ENCODE measurements at places on chromosomes 4 and X.

DNA sequence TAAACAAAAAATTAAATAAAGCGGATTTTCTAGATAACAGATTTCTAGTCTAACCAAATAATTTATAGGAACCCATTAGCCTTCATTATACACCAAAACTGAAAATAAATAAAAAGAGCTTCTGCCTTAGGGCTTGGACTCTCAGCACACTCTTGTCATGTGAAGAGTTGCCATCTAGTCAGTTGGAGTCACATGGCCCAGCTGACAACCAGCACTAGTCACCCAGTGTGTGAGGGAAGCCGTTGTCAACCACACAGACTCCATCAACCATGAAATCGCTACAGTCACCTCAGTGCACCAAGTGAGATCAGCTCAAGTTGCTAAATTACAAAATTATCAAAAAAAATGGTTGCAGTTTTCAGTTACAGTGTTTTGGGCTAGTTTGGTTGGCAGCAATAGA lies 470.0 kb downstream of the GASK1B start:
- DNase-seq, result no peak

GRCh38 chrX:152932144-152932543 lies 34.3 kb downstream of the ZNF185 start:
- no peak for DNase-seq

DNA sequence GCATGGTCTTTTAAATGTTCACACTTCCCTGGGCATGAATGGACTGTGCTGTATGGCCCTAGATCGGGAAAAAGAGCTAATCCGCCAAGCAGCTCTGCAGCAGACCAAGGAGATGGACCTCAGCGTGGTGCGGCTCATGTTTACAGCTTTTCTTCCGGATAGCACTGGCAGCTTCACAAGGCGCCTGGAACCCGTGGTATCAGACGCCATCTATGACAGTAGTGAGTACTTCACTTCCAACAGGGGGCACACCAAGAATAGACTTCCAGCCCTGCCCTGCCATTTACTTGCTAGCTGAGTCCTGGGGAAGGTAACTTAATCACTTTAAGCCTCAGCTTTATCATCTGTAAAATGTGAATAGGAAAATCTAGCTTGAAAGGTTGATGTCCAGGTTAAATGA lies 77.7 kb downstream of the NFKB1 start:
- DNase-seq, result no peak

GRCh38 chr4:48195374-48195773 lies 61.3 kb upstream of the TXK start:
- no peak for DNase-seq

DNA sequence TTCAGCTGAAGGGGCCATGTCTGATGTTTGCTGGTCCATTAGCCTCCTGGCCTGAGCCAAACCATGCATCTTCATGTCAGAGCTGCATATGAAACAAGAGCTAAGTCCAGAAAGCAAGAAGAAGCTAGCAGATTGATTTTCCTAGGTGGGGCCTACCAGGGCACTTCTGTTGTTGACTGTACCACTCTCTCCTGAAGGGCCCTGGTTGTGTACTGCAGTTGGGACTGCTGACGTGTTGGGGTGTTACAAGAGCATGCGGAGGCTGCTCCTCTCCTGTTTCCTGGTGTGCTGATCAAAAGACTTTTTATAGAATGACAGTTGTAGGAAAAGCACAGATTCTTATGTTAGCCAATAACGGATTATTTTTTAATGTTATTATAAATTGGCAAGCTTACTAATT lies 145.1 kb downstream of the TBL1X start:
- DNase-seq, result no peak

DNA sequence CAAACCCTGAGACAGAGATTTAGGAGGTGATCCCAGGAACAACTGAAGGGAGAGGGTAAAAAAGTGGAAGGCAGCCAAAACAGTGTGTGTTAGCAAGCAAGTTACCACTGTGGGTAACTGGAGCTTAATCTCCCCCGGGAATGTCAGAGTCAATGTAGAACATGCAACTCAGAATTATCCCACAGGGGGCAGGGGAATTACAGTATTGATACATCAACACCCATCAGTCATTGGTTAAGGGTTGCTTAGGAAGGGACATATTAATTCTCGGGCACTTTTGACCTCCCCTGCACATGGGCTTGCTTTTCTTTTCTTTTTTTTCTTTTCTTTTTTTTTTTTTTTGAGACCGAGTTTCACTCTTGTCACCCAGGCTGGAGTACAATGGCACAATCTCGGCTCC lies 29.3 kb downstream of the CXorf58 start:
- DNase-seq, result no peak

DNA sequence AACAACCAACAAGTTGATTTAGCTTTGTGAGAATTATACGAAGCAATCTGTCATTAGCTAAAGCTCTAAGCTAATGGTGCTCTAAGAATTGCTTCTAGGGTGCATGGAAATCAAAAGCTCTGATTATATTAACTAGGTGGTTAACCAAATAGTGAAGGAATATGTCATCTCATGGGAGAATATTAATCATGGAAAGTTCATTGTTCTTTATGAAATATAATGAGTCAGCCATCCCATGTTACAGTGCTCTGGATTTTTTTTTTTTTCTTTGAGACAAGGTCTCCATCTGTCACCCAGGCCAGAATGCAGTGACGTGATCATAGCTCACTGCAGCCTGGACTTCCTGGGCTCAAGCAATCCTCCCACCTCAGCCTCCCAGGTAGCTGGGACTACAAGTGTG lies 10.5 kb downstream of the DCAF8L2 start:
- no peak for DNase-seq

GRCh38 chr4:89868999-89869589 lies 25.6 kb upstream of the MMRN1 start:
- DNase-seq, result no peak

DNA sequence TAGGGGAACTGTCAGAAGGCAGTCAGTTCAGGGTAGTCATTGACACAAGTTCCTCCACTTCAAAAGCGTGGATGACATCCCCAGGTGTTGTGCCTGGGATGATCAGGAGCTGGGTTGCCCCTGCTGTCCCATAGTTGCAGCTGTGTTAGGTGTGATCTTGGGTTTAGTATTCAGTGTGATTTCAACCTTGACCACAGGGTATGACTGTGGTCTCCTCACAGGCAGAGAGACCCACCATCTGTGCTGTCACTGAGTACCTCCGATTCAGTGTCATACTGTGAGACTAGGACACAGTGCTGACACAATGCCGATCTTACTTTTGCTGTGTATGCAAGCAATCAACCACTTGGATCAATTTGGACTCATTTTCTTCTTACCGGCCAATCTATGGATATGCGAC lies 25.2 kb downstream of the FOXR2 start:
- DNase-seq, result no peak

DNA sequence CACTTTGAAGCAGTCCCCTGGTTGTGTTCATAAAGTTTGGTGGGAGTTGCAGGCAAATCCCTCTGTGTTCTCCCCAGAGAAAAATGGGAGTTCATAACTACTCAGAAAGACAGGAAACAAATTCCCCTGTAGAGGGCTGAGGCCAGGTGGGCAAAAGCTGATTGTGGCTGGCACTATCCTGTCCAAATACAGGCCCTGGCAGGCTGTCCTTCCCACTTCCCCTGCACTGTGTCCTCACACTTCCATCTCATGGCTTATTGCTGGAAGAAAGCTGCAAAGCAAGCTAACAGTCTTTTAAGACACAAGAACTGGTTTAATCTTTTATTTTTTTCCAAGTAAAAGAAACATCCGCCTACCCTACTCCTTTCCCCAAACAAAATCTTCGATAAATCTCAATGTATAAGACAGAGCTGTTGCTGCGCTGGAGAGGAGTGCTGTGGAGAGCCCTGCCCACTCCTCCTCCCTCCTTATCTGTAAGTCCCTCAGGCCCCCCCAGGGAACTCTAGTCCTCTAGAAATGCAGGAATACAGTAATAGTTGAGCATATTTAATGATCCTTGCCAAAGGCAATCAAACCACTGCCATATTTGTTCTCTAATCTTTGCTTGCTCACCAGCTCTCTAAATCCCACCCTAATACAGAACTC lies 14.0 kb downstream of the TAPT1 start:
- no peak for DNase-seq

DNA sequence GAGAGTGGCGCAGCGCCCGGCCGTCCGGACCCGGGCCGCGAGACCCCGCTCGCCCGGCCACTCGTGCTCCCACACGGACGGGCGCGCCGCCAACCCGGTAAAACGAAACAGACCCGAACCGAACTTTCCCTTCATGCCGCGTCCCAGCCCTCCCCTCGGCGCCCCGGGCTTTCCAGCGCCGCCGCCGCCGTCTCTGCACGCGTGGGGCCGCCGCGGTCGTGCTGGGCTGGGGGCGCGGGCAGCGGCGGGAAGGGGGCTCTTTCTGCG lies 222 bp downstream of the SMAD1 start:
- no peak for DNase-seq

GRCh38 chr4:108335081-108335480 lies 166.3 kb upstream of the LEF1 start:
- no peak for DNase-seq

- no peak for DNase-seq
Observed at GRCh38 chr4:23717528-23718248, 172.2 kb downstream of the PPARGC1A start.

- no peak for DNase-seq
Observed at GRCh38 chr4:76280488-76281441, 25.8 kb upstream of the STBD1 start.

- no peak for DNase-seq
Observed at GRCh38 chrX:371907-372306, 14.8 kb downstream of the PPP2R3B start.

GRCh38 chr4:85919200-85919887 lies 440.5 kb downstream of the MAPK10 start:
- DNase-seq, result no peak

- DNase-seq, result no peak
Observed at GRCh38 chr4:110550260-110550659, 72.6 kb downstream of the PITX2 start.

DNA sequence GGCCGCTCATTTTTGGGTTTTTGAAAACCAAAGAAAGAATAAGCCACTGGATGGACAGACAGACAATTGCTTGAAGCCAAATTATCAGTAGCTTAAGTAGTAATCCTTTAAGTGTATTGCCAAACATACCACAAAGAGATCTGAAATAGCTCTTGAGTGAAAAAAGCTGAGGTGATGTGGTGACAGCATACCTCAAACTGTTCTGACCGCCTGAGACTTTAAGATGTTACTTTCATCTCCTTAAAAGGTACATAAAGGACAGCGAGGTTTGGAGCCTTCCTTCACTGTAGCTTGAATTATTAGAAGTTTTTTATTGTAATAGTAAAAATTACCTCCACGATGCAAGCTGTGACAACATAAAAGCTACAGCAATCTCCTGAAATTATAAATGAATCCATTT lies 271.5 kb upstream of the FAM241A start:
- no peak for DNase-seq

GRCh38 chrX:119343856-119344255 lies 55.3 kb upstream of the SLC25A43 start:
- no peak for DNase-seq

GRCh38 chrX:46040001-46040400 lies 505.2 kb downstream of the ZNF674 start:
- DNase-seq, result no peak

GRCh38 chr4:74095886-74096264 lies 3.1 kb downstream of the CXCL2 start:
- DNase-seq, result no peak

GRCh38 chrX:38636949-38637819 lies 75.8 kb downstream of the TSPAN7 start:
- DNase-seq, result no peak

DNA sequence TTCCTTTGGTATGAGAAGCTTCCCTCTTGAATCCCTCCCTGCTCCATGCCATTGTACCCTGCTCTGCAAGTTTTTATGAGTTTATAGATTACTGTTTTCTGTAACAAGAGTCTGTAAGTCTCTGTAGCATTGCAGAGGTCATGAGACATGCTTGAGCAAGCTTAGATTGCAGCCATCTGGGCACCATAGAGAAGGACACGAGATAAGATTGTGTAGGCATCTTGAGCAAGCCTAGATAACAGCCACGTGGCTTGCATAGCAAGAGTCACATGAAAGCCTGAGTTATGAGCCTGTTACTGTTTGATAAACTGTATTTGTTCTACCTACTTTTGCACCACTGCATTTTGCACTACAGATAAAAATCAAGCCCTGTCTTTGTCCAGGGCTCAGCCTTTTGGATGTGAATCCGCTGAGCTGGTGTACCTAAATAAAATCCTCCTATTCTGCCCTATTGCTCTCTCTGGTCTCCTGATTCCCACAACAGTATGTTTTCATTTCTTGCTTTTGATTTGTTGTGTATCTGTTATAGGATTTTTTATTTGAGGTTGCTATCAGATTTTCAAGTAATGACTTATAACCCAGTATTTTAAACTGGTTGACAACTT lies 127.4 kb upstream of the ANKRD50 start:
- no peak for DNase-seq

DNA sequence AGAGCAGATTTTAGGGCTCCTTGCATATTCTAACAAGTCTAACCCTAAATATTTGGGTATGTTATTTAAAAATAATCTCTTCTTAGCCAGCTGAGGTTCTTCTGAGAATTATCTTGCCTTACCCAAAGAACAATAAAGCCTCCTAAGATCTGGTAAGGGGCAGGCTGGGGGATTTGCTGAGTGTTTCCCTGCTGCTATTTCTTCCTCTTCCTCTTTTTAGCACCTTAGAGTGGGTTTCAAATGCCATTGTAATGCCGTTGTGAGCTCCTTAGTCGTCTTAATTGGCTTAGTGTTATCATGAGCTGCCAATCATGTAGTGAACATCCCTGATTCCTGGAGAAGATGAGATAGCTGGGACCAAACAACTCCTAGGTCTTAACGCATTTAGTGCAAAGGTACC lies 15.4 kb downstream of the STOX2 start:
- no peak for DNase-seq
